ENCODE measurements at places on chromosomes 1 and 21.

- no peaks in the 10 kb centered on the region for H3K27me3 ChIP-seq
- H3K4me3 ChIP-seq, result no peak overlapping the region
- no peaks in the 10 kb centered on the region for H3K4me1 ChIP-seq
- no peaks in the 10 kb centered on the region for H3K36me3 ChIP-seq
Observed at GRCh38 chr1:203743091-203743571, 21.9 kb upstream of the LAX1 start.

GRCh38 chr1:192808163-192808517, 699 bp upstream of the RGS2 start:
- H3K27ac ChIP-seq, result peak overlapping the region; percentile 42
- no peaks in the 10 kb centered on the region for H3K27me3 ChIP-seq
- H3K4me3 ChIP-seq, result peak overlapping the region; percentile 71
- no peak for DNase-seq

DNA sequence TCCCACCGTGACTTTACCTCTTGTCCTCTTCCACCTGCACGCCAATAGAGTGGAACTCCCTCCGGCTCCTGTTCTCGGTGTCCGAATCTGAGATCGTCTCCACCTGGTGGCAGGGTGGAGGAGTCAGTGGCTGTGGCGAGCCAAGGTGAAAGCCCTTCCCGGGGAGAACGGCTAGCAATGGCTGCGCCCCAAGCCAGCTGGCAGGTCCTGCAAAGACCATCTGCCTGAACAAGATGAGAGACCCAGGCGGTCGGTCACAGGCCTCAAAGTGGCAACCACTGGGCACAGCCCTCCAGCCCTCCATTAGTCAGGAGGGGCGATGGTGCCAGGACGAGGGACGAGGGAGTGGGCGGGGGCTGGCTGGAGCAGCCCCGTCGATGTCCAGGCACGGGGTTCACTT, 25.4 kb upstream of the SMIM12 start:
- no peaks in the 10 kb centered on the region for H3K36me3 ChIP-seq
- peaks cover 56% of the 10 kb centered on the region for H3K27me3 ChIP-seq
- H3K4me3 ChIP-seq, result no peak overlapping the region
- no peak overlapping the region for H3K27ac ChIP-seq
- H3K4me1 ChIP-seq, result no peaks in the 10 kb centered on the region
- no peak for DNase-seq

DNA sequence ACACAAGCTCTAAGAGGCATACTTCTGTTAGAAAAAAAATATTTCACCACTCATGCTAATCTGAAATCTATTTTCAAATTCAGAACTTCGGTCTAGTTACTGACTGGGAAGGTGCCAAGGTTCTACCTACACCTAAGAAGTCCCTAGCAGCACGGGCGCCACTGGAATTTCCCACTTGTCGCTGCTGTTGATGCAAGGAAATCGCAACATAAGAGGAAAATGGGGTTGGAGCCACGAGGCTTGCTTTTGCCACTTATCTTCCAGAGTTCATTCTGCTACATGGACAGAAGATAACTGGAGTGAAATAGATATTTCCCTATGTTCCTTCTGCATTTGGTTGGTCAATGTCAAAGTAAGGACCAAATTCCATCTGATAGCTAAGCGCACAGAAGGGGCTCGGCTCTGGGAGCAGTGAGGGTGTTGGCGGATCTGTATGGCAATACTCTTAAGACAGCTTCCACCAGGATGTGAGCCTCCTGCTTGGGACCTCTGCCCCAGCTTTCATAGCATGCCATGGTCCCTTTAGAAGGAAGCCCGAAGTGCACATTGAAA, 47.2 kb downstream of the RCAN1 start:
- no peak overlapping the region for H3K27ac ChIP-seq
- no peak overlapping the region for H3K4me3 ChIP-seq
- H3K27me3 ChIP-seq, result no peaks in the 10 kb centered on the region
- H3K4me1 ChIP-seq, result no peaks in the 10 kb centered on the region

DNA sequence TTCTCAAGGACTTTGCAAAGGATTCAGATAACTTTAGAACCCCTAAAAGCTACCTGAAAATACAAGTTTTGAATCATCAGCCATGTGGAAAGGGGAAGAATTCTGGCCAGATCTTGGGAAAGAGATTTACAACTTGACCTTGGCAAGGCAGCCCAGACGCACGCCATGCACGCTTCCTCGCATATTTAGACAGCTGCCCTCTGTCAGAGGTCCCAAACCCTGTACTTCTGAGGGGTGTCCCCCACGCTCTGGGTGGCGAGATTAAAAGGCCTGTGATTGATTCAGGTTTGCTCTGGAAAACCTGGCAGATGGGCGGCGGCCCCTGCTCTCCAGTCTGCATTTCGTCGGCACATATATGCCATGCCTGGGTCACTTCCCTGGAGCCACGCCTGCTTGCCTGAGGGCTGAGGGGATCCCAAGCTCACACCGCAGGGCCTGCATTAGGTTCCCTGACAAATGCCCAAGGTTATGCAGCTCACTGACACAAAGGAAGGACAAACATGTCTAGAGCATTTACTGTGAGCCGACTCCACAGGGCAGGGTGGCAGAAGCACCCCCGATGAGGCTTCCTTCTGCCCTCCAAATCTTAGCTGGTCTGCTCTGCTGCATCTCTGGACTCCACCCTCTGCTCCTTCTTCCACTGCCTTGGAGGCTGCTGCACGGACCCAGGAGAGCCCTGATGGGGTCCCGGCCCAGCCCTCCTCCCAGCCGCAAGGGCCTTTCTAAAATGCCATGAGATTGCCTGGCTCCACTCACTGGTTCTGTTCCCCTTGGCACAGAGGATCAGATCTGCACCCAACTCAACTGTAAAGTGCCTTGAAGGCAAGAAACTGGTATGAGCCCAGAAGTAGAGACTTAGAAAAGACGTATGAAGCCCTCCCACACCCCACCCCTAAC, 103.9 kb downstream of the BCAR3 start:
- H3K27ac ChIP-seq, result 0 out of 2 replicates have a peak overlapping the region, but pooled peaks have one; percentile 83
- H3K36me3 ChIP-seq, result peaks cover 79% of the 10 kb centered on the region
- DNase-seq, result no peak
- H3K4me1 ChIP-seq, result peaks cover 47% of the 10 kb centered on the region
- H3K4me3 ChIP-seq, result no peak overlapping the region
- no peaks in the 10 kb centered on the region for H3K27me3 ChIP-seq

GRCh38 chr1:168135116-168135920, 1.4 kb downstream of the GPR161 start:
- no peaks in the 10 kb centered on the region for H3K36me3 ChIP-seq
- H3K27ac ChIP-seq, result no peak overlapping the region
- no peak for DNase-seq
- H3K4me3 ChIP-seq, result peak overlapping the region; percentile 74
- no peaks in the 10 kb centered on the region for H3K27me3 ChIP-seq

GRCh38 chr1:86938450-86938849, 24.0 kb downstream of the HS2ST1 start:
- peaks cover 8% of the 10 kb centered on the region for H3K4me1 ChIP-seq
- H3K27ac ChIP-seq, result no peak overlapping the region
- no peaks in the 10 kb centered on the region for H3K36me3 ChIP-seq
- H3K4me3 ChIP-seq, result no peak overlapping the region
- DNase-seq, result no peak
- no peaks in the 10 kb centered on the region for H3K27me3 ChIP-seq

- H3K36me3 ChIP-seq, result no peaks in the 10 kb centered on the region
- H3K27ac ChIP-seq, result no peak overlapping the region
- peaks cover 22% of the 10 kb centered on the region for H3K4me1 ChIP-seq
- DNase-seq, result no peak
- H3K27me3 ChIP-seq, result no peaks in the 10 kb centered on the region
Observed at GRCh38 chr1:61254634-61255357, 172.4 kb downstream of the NFIA start.

DNA sequence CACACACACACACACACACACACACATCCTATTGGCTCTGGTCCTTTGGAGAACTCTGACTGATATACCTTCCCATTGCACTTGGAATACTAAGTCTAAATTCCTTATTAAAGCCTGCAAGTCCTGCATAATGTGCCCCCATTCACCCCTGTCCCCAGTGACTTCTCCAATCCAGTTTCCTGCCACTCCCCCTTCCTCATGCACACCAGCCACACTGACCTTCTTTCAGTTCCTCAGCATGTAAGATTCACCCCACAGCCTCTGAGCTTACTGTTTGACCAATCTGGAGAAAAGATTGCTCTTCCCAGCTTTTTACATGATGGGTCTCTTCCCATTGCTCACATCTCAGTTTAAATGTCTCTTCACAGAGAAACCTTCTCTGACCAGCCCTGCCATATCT, 146.6 kb downstream of the TBX15 start:
- no peak overlapping the region for H3K27ac ChIP-seq
- no peaks in the 10 kb centered on the region for H3K36me3 ChIP-seq
- DNase-seq, result no peak
- H3K4me1 ChIP-seq, result no peaks in the 10 kb centered on the region
- peaks cover under 1% of the 10 kb centered on the region for H3K27me3 ChIP-seq

DNA sequence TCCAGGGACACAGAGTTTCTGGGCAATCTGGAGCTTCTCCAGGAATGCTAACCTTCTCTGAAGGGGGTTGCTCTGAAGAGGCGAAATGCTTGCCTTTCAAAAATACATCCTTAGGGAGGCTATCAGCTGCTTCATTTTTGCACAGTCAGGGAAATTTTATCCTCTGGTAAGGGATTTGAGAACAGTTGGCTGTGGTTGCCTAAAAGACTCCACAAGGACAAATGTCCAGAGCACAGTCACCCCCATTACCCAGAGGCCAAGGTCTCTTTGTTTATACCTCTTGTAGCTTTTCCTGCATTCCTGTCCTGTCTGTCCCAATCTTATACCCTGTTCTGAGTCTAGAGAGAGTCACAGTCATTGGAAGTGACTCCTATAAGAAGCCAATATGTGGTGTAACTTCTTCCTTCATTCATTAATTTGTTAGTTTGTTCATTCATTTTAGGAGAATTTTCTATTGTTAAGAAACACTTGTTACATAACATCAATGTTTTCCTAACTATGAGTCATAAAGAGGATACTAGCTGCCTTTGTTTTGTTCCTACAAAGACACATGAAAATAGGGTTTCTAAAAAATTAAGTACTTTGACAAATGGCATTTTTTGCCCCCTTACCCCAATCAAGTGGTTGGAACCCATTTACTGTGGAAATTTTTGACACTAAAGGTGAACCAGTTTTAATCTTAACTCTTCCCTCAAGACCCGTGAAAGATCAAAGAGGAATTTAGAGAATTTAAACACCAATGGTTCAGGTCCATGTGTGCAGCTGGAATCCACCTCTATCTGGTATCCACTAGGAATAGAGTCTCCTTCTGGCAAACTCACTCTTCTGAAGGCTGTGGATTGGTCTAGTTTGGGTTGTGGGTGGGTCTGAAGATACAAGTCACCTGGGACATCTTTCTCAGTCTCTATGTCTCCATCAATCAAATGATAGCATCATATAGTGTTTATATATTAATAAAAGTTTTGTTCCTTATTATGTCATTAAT, 47.1 kb downstream of the GPR88 start:
- DNase-seq, result no peak
- H3K27ac ChIP-seq, result no peak overlapping the region
- no peak overlapping the region for H3K4me3 ChIP-seq
- H3K4me1 ChIP-seq, result peaks cover 16% of the 10 kb centered on the region

- H3K27ac ChIP-seq, result no peak overlapping the region
- H3K4me3 ChIP-seq, result no peak overlapping the region
- 0 out of 2 replicates have a peak, but pooled peaks cover 8% of the 10 kb centered on the region for H3K4me1 ChIP-seq
- no peaks in the 10 kb centered on the region for H3K36me3 ChIP-seq
Observed at GRCh38 chr1:172269084-172269483, 151.4 kb upstream of the C1orf105 start.

- no peaks in the 10 kb centered on the region for H3K4me1 ChIP-seq
- H3K27me3 ChIP-seq, result no peaks in the 10 kb centered on the region
- no peak for DNase-seq
- no peak overlapping the region for H3K27ac ChIP-seq
- H3K36me3 ChIP-seq, result no peaks in the 10 kb centered on the region
Observed at GRCh38 chr1:215878843-215879242, 311.7 kb downstream of the KCTD3 start.

- H3K4me3 ChIP-seq, result peak within 1 kb of the TSS; percentile 60
- DNase-seq, result peak; percentile 66
- no peak within 1 kb of the TSS for H3K27ac ChIP-seq
- H3K4me1 ChIP-seq, result peaks cover 11% of the 10 kb centered on the region
Observed at GRCh38 chr1:25616095-25616986, at the start of gene MAN1C1. Gene MAN1C1, plus strand, starts transcription at chr1:25616791. Its CDS starts 1,007 bp downstream, at chr1:25617798.

DNA sequence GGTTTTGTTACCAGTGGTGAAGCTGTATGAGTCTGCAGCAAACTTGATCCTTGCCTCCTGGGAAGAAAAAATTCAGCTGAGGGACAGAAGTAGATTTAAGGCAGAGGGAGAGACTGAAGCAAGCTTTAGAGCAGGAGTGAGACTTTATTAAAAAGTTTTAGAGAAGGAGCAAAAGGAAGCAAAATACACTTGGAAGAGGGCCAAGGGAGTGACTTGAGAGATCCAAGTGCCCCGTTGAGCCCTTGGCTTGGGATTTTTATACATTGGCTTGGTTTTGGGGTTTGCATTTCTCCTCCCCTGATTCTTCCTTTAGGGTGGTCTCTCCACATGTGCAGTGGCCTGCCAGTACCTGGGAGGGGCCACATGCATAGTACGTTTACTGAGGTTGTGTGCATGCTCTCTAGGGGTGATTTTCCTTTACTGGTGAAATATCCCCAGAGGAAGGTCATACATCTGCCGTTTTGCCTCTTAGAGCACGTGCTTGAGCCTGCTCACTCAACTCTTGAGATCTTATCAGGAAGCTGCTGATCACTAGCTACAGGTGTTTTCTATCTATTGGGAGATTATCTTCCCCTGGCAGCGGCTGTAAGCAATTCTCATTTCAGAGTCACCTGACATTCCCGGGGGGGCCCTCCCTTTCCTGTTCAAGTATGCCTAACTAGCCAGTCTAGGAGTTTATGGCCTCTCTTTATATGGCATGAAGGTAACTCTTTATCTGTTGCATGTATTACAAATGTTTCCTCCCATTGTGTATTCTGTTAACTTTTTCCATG, 20.3 kb downstream of the FASLG start:
- H3K4me3 ChIP-seq, result no peak overlapping the region
- DNase-seq, result no peak
- no peaks in the 10 kb centered on the region for H3K4me1 ChIP-seq
- H3K27me3 ChIP-seq, result no peaks in the 10 kb centered on the region

GRCh38 chr1:225695578-225696337, 42.8 kb upstream of the ENAH start:
- DNase-seq, result no peak
- peaks cover 18% of the 10 kb centered on the region for H3K4me1 ChIP-seq
- H3K4me3 ChIP-seq, result no peak overlapping the region
- no peaks in the 10 kb centered on the region for H3K36me3 ChIP-seq
- H3K27ac ChIP-seq, result no peak overlapping the region

DNA sequence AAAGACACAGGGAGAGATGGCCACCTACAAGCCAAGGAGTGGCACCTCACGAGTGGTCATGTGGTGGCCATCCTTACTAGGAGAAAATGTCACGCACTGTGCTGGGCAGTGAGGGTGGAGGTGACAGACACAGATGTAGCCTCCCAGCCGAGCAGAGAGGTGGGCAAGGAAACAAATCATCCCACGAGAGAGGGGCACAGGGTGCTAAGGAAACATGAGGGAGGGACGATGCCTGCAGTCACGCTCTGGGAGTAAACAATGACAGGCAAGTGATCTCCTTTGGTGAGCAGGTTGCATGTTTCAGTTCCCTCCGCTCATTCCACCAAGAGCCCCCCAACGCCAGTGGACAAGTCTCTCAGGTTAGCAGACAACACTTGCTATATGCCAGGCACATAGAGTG, 65.8 kb downstream of the CD247 start:
- H3K4me3 ChIP-seq, result no peak overlapping the region
- DNase-seq, result no peak
- H3K27ac ChIP-seq, result no peak overlapping the region
- no peaks in the 10 kb centered on the region for H3K36me3 ChIP-seq

- H3K4me3 ChIP-seq, result no peak overlapping the region
- H3K36me3 ChIP-seq, result no peaks in the 10 kb centered on the region
- no peaks in the 10 kb centered on the region for H3K4me1 ChIP-seq
- DNase-seq, result no peak
- H3K27ac ChIP-seq, result no peak overlapping the region
Observed at GRCh38 chr21:44618504-44618903, 6.6 kb downstream of the KRTAP10-8 start.

All from PC-9 (cell line).